Esophagus muscularis mucosa (tissue), 4 donors: ENCODE measurements at places on chromosomes 1 and 21. TPM values are rescaled to one million over a fixed set of nuclear protein-coding genes. Genes with fewer than 3 reads are reported as not detected.

- H3K36me3 ChIP-seq: no peaks in the 10 kb centered on the region
- H3K27ac ChIP-seq: no peak overlapping the region
- no peak for DNase-seq
- peaks cover 56% of the 10 kb centered on the region for H3K27me3 ChIP-seq
- no peak overlapping the region for H3K4me3 ChIP-seq
Observed at GRCh38 chr1:156422602-156423091, 53.6 kb downstream of the RHBG start.

- H3K27ac ChIP-seq: no peak overlapping the region
- no peak overlapping the region for H3K4me3 ChIP-seq
- DNase-seq: no peak
- no peaks in the 10 kb centered on the region for H3K36me3 ChIP-seq
Observed at GRCh38 chr1:161092621-161093028, 3.3 kb upstream of the NECTIN4 start.

DNA sequence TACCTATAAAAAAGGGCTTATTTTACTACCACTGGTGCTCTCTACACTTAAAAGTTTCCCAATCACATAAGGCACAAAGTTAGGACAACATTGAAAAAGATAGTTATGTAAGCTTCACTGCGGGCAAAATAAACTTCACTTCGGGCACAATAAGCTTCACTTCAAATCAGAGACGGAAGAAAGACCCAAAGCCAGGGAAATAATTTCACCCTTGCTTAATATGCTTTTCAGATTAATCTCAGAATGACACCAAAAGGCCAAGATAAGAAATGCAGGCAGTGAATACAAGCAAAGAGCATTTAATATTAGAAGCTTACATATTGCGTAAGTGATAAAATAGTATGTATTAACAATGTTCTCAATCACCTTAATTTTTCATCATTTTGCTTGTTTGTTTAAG lies 444.2 kb downstream of the SETD4 start:
- no peaks in the 10 kb centered on the region for H3K36me3 ChIP-seq
- H3K27me3 ChIP-seq: no peaks in the 10 kb centered on the region
- no peak for DNase-seq
- H3K4me1 ChIP-seq: no peaks in the 10 kb centered on the region
- H3K27ac ChIP-seq: no peak overlapping the region

DNA sequence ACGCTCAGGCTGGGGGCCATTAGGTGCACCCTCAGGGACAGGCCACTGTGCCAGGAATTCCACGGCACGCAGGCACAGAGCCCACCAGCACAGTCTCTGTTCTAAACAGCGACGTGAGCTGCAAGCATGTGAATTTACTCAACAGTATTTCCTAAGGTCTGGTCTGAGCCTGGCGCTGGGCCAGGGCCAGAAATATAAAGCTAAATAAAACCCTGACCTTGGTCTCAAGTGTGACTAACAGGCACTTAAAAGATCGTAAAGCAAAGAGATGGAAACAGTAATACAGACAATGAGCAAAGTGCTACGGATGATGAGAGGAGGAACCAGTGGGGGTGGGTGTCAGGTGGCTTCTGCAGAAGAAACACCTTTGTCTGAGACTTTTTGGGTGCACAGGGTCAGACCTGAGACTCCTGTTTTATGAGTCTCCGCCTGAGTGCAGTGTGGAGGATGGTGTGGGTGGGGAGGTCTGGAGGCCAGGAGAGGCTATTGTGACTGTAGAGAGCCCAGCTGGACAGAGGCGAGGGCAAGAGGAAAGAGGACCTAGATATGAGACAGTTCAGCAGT lies 53.4 kb upstream of the EDN2 start:
- no peak overlapping the region for H3K4me3 ChIP-seq
- no peaks in the 10 kb centered on the region for H3K27me3 ChIP-seq
- H3K27ac ChIP-seq: no peak overlapping the region
- no peaks in the 10 kb centered on the region for H3K36me3 ChIP-seq
- peaks cover 17% of the 10 kb centered on the region for H3K4me1 ChIP-seq

GRCh38 chr1:63343922-63344321 lies 21.6 kb downstream of the FOXD3 start:
- no peak overlapping the region for H3K4me3 ChIP-seq
- no peaks in the 10 kb centered on the region for H3K36me3 ChIP-seq
- no peaks in the 10 kb centered on the region for H3K27me3 ChIP-seq

MEX3A gene
- total RNA-seq: 1.6 TPM

DNA sequence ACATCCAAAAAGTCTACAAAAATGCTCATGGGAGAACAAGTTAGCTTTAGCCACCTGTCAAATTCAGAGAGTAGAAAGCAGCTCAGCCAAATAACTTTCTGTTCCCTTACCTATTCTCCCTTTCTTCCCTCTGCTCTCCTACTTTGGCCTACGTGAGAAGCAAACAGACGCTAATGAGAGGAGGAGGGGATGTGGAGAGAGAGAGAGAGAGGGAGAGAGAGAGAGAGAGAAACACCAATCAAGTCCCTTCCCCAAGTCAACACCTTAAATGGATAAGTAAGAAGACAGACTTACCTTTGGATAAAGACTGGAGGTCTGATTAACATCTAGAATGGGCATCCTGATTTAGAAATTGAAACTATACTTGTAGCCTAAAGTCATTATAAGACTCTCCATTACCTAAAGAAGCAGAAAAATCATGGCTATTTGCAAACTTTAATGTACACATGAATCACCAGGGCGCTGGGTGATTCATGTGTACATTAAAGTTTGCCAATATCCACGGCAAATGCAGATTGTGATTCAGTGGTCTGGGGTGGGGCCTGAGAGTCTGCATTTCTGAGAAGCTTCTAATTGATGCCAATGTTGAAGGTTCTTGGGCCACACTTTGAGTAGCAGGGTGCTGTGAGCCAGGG lies 13.1 kb upstream of the DUSP12 start:
- H3K27me3 ChIP-seq: no peaks in the 10 kb centered on the region
- no peak overlapping the region for H3K27ac ChIP-seq
- no peak for DNase-seq
- H3K4me1 ChIP-seq: peaks cover 3% of the 10 kb centered on the region

GRCh38 chr1:114490274-114490693 lies 20.7 kb downstream of the TRIM33 start:
- no peak overlapping the region for H3K27ac ChIP-seq
- no peaks in the 10 kb centered on the region for H3K27me3 ChIP-seq
- H3K4me3 ChIP-seq: no peak overlapping the region
- DNase-seq: no peak
- peaks cover 8% of the 10 kb centered on the region for H3K4me1 ChIP-seq

- H3K27me3 ChIP-seq: no peaks in the 10 kb centered on the region
- H3K4me3 ChIP-seq: no peak overlapping the region
- H3K27ac ChIP-seq: no peak overlapping the region
- DNase-seq: no peak
- no peaks in the 10 kb centered on the region for H3K36me3 ChIP-seq
Observed at GRCh38 chr1:41856151-41856943, 62.4 kb downstream of the HIVEP3 start.

DNA sequence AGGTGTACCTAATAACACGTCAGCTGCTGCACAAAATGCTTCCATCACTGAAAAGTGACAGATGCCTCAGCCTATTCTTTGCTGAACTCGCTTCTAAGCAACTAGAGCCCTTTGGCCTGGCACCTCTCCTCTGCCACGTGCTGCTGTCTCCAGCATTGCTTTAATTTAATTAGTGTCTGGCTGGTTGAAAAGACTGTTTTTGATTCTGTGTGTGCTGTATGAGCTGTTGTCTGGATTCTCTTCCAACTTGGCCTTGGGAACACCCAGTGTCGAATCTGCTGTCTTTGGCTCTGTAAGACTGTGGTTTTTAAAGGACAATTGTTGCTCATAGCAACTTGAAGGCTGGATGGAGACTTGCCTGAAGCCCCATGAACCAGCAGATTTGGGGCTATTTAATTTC lies 109.5 kb downstream of the PSMG1 start:
- no peaks in the 10 kb centered on the region for H3K36me3 ChIP-seq
- H3K27me3 ChIP-seq: no peaks in the 10 kb centered on the region
- no peak for DNase-seq
- no peak overlapping the region for H3K4me3 ChIP-seq
- no peaks in the 10 kb centered on the region for H3K4me1 ChIP-seq
- H3K27ac ChIP-seq: no peak overlapping the region

DNA sequence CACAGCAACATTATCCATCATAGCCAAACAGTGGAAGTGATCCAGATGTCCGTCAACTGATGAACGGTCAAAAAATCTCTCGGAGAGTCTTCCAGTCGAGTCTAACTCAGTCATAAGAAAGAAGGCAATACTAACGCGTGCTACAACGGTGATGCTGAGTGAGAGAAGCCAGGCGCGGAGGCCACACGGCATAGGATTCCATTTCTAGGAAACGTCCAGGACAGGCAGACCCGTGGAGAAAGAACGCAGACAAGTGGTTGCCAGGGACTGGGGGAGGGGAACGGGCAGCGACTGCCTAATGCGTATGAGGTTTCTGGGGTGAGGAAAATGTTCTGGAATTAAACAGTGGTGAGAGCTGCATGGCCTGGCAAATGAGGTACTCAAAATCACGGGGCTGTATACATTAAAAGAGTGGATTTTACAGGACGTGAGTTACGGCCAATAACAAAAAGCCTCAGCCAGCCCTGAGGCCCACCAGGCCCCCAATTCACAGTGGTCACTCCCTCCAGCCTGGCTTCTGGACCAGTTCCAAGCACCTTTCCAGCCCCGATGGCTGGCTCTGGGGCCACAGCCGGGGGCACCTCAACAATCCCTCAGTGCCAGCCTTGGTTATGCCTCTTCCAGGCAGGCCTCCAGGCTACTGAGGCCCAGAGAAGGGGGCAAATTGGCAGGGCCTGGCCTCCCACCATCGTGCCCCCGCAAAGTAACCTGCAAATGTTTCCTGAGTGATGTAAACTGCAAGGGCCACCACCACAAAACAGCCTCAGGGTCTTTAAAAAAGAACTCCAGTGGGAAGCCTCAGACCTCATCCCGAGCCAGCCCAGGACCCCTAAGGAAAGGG lies 3.4 kb downstream of the WNT9A start:
- no peak overlapping the region for H3K4me3 ChIP-seq
- no peak for DNase-seq
- peak overlapping the region; percentile 91 for H3K27ac ChIP-seq
- H3K36me3 ChIP-seq: no peaks in the 10 kb centered on the region
- peaks cover 98% of the 10 kb centered on the region for H3K4me1 ChIP-seq
- H3K27me3 ChIP-seq: no peaks in the 10 kb centered on the region

DNA sequence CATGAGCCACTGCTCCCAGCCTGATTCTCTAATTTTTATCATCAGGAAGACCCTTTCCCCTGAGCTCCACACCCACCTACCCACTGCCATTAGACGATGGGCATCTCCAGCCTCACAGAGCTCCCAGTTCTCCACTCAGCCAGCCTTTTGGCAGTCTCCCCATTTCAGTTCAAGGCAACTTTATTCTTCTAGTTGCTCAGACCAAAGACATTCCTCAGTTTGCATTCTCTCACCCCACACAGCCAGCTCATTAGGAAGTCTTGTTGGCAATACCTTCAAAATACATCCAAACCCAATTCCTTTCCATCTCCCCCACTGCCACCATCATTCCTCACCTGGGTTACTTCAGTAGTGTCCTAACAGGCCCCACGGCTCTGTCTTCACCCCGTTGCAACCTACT lies 53.4 kb upstream of the COX20 start:
- H3K36me3 ChIP-seq: no peaks in the 10 kb centered on the region
- no peaks in the 10 kb centered on the region for H3K27me3 ChIP-seq
- no peak overlapping the region for H3K4me3 ChIP-seq
- H3K4me1 ChIP-seq: no peaks in the 10 kb centered on the region
- no peak for DNase-seq

DNA sequence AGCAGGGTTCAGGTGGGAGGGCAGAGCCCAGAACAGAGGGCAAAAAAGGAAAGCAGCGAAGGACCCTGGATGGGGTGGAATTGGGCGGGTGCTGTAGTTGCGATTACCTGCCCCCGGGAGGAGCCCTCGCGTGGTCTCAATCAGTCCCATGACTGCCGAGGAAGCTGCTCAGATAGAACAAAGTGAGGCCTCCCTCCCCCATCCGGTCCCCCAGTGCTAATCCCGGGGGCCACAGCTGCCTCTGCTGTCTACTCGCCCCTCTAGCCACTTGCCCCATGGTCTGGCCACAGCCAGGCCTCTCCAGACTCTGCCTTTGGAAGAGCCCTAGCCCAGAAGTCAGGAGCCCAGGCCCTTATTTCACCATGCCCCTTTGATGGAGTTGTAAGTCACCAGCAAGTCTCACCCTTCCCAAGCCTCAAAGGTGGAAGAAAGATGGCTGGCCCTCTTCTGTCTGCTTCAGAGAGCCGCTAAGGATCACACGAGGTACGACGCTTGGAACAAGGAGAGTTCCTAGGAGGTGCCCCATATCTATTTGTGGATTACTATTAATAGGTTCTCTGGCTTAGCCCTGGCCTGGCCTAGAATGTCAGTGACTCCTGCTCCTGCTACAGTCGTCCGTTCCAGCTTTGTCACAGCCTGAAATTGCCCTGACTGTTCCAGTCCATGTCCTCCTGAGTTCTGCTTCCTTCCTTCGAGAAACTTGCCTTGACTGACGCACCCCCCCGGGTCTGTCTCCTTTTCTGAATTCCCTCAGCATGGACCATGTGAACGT lies 16.4 kb downstream of the ECHDC2 start:
- no peaks in the 10 kb centered on the region for H3K27me3 ChIP-seq
- peak overlapping the region; percentile 22 for H3K27ac ChIP-seq
- H3K4me1 ChIP-seq: peaks cover 17% of the 10 kb centered on the region
- no peak for DNase-seq
- H3K4me3 ChIP-seq: no peak overlapping the region
